ENCODE measurements at places on chromosomes 5 and 9. TPM values are rescaled to one million over a fixed set of nuclear protein-coding genes. Genes with fewer than 3 reads are reported as not detected.

BARHL1 gene
- not detected for total RNA-seq

TAF11L3 gene
- total RNA-seq: not detected

PCDHAC2 gene
- total RNA-seq: 1.3 TPM

DNA sequence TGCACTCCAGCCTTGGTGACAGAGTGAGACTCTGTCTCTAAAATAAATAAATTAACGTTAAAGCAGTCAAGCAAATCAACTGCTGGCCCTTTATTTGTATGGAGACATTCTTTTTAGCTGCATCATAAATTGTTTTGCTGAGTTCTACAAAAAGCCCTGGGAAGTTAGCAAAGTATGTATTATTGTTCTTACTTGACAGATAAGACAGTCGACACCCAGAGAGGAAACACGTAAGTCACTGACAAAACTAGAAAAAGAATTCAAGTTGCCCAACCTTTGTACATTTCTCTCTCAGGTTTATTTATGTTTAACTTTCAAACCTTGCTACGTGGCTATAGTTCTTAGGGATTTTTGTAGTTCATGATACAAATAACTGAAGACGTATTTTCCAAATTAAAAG is 40.4 kb upstream of the MACIR start:
- no peak overlapping the region for H3K27ac ChIP-seq
- no peak overlapping the region for H3K4me3 ChIP-seq
- H3K27me3 ChIP-seq: no peaks in the 10 kb centered on the region
- no peak for DNase-seq

DNA sequence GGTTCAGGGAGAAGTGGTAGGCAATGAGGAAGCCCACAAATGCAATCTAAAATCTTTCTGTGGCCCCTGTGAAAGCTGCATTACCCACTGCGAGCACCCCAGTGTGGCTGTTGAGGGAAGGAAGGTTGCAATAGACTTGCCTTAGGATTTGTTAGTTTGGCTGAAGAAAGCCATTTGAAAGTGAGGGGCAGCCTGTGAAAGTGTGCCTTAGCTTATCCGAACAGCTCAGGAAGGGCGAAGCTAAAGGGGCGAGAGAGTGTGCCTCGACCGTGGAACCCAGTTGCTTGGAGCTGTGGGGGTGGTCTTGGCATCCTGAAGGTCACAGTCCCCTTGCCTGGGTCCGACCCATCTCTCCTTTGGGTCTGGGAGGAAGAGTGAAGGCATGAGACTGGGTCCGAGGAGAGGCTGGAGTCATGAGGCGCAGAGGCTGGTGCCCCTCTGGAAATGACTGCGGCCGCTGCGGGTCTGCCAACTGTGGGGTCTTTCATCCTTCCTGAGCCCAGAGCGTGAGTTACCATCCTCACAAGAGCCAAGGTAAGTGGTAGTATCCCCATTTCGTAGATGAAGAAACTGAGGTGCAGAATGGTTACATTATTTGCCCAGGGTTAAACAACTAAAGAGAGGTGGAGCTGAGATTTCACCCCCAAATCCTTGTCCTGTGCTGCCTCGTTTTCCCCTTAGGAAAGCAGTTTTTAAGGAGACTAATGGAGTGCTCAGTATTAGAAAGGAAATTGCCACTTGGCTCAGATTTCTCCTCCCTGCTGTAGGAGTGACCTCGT is 24.4 kb downstream of the SLC25A25 start:
- DNase-seq: no peak
- H3K4me3 ChIP-seq: no peak overlapping the region
- no peaks in the 10 kb centered on the region for H3K27me3 ChIP-seq
- peaks cover 54% of the 10 kb centered on the region for H3K4me1 ChIP-seq
